ENCODE measurements at places on chromosomes 5 and 9.
A peak's percentile ranks its signal among the peaks of the same experiment; 100 is the strongest.

GRCh38 chr5:56350597-56351170, 117.6 kb upstream of the ANKRD55 start:
- no peak for DNase-seq

DNA sequence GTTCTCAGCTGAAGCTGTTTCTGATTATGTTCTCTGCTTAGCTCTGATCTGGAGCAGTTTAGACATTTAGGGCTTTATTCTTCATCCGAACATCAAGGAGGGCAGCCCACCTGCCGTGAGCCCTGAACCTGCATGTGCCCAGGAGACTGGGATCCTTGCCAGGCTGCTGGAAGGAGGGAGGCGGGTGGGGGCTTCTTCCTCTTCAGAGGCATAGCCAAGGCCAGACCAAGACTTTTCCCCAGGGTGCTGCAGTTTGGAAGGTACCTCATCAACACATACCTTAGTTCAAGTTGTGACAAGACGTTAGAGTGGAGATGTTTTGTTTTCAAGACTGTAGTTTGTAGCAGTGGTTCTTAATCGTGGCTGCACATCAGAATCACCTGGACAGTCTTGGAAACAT, 64.9 kb downstream of the RALGPS1 start:
- DNase-seq = no peak

- DNase-seq = no peak
Measured at GRCh38 chr9:116497095-116497890, 189.8 kb upstream of the TRIM32 start.

DNA sequence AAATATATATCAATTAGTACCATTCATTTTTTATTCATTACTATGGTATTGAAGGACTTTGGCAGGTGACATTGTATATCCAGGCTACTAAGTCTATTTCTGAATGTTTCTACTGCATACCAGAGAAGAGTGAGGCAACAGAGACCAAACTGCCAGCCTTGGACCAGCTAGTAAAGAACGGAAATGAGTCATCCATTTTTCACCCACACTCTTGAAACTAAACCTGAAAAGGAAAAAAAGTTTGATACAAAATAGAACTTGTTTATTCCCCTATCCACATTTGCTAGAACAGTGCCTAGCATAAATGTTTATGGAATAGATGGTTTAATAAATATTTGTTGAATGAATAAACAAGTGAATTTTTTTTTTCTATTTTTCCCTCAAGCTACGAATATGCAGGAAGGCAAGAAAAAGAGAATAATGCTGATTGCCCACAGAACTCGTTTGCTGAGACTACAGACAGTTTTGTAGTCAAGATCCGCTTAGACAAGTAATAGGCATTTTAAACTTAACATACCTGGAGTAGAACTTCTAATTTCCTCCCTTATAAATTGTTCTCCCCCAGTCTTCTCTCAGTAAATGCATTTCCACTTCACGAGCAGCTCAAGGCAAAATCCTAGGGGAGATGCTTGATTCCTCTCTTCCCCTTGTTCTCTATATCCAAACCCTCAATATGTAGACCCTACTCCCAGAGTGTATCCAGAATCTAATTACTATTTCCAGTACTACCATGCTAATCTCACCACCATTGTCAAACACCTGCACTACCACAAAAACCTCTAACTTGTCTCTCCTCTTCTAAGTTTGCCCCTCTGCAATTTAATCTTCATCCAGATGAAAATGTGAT, 146.2 kb upstream of the RASA1 start:
- DNase-seq = peak; percentile 7

DNA sequence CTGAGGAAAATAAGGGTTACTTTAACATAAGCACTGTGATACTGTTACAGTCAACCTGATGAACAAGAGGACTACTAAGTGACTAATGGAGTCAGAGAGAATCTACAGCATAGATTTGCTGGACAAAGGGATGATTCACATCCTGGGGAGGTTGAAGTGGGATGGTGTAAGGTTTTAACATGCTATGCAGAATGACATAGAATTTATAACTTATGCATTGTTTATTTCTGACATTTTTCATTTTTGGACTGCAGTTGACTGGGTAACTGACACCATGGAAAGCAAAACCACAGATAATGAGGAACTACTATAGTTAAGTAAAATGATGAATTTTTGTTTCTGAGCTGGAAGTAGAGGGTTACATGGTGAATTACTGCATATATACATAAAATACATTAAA, 389.2 kb downstream of the MAT2B start:
- DNase-seq = no peak

GRCh38 chr9:33450621-33451146, 3.3 kb upstream of the AQP3 start:
- no peak for DNase-seq

DNA sequence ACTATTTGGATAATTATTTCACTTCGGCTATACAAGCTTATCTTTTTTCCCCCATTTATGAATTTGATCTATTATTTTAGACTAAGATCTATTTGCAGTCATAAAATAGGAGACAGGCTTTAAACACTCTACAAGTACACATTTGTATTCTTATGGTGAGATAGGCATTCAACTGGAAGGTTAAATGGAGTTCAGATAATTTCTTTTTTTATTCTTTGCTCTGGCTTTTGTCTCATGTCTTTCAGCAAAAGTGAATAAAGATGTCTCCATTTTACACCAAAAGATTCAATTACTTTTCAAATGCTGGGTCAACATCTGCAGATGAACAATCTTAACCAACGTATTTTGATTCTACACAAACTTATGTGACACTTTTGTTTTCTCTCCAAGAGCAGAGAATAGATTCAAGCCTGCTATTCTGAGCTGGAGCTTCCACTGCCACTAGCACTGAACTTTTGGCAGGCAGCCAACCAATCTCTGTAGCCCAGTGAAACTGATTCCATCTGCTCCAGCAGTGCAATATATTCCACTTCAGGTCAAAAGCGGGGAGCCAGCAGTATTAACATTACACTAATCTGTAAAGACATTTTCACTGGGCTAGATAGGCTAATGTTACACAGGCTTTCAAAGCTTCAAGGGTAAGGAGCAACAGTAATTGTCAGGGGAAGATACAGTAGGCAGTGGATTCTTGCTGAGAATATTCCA, 452.0 kb upstream of the ZNF608 start:
- no peak for DNase-seq

- no peak for DNase-seq
Measured at GRCh38 chr9:16238623-16239138, 631.8 kb downstream of the BNC2 start.

GRCh38 chr9:134371731-134372130, 45.5 kb downstream of the RXRA start:
- DNase-seq = no peak

- DNase-seq = no peak
Measured at GRCh38 chr5:115068239-115069086, 101.2 kb downstream of the TRIM36 start.

DNA sequence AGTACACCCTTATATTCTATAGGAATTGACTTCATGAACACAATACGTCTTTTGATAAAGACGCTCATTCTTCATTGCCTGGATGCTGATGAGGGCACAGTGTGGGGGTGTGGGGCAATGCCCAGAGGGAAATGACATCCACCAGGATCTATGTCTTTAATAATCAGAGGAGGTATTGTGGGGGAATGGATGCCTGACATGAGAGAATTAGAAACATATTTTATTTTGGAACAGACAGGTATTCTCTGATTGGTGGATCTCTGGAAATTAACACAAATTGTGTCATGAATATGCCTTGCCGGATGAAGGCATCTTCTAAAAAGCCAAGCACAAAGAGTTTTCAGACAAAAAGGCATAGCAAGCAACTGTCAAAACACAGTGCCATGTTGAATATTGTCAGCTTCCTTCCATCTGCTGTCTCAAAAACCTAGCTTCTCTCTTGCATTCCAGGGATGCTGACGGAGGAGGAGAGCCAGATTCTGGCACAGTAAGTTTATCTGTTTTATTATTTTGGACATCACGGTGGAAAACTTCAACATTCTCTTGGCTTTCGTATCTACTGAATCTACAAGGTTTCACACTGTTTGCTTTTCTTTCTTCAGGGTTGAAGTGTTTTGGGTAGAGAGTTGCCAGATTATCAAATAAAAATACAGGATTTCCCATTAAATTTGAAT, 3.9 kb upstream of the C5orf58 start:
- DNase-seq = no peak

GRCh38 chr5:169350016-169350415, 49.1 kb upstream of the SLIT3 start:
- DNase-seq = no peak

DNA sequence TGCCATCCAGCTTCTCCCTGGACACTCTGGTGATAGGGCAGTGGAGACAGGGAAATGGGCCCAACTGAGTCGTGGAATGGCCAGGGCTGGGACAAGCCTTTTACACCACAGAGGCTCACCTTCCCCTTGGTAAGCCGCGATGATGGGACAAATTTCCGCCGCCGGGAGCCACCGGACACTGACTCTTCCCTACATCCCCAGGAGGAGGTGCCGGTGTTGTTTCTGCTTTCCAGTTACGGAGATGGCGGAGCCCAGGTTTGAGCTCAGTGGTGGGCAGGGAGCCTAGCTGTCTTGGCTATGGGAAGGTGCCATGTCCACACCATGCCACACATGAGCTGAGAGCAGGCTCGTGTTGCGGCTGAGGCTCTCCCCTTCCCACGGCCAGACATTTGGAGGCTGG, 19.9 kb upstream of the WNK2 start:
- DNase-seq = no peak

GRCh38 chr5:141649972-141650371, 1.2 kb downstream of the FCHSD1 start:
- DNase-seq = no peak

DNA sequence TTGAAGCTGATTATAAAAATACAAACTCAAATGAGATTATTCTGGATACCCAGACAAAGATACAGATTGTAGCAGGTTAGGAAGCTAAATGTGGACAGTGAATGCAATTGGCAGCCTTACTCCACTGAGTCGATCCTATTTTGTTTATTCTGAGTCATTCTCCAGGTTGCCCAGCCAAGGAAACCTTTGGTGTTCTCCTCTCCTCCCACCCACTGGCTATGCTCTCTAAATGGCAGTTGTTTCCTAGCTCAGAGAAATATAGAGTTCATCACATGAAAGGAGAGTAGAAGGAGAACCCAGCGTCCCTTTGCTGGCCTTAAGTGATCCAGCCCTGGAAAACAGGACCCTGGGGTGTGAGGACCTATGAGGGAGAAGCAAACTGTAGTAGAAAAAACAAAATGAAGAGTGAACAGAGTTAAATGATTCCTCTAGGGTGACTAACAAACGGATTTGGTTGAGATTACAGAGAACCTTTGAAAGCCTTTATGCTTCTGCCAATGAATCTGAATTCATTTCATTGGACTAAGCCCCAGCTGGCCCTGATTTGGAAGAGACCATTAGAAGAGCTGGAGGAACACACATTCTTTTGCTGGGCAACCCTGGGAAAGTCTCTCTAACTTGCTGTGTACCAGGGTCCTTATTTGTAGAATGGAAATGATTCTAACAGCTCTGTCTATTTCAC, 95.1 kb downstream of the BRINP1 start:
- no peak for DNase-seq

- DNase-seq = no peak
Measured at GRCh38 chr5:73174100-73174815, 1.3 kb downstream of the TMEM174 start.

DNA sequence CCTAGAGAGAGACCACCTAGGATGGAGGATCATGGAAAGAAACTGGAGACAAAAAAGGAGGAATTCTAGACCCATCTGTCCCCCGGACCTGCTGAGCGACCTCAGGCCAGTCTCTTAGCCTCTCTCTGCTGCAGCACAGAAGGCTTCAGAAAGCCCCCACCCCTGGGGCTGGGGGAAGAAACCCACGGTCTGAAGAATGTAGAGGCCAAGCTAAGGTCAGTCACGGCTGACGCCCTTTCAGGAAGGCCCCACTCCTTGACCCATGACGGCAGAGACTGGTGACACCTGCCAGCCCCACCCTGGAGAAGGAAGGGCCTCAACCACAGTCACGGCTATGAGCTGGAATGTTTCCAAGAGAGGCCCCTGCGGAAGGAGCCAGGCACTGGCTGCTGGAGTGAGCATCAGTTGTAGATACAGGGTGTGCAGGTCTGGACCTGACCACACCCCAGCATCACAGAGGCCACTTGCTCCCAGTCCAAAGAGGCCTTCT, 120.5 kb upstream of the BOD1 start:
- no peak for DNase-seq

GRCh38 chr5:180649297-180650039, at the start of gene FLT4:
Gene FLT4, minus strand, starts transcription at chr5:180649600. Its CDS starts 55 bp downstream, at chr5:180649545.
- no peak for DNase-seq

DNA sequence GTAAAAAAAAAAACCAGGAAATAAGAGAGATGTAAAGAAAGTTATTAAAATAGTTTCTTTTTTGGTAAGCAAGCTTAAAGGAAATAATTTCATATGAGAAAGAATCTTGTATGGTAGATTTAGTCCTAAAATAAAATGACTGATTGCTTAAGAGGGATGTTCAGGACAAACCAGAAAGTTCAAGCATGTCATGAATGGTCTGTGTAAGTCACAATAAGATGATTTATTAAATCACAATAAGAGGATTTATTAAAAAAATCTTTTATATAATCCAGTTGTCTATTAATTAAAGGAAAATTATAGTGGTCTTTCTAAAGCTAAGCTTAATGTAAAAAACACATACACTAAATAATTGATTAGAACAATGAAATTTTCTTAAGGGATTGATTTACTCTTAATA, 91.8 kb upstream of the OR13F1 start:
- DNase-seq = no peak

GRCh38 chr5:23411200-23411599, 96.2 kb upstream of the PRDM9 start:
- no peak for DNase-seq

DNA sequence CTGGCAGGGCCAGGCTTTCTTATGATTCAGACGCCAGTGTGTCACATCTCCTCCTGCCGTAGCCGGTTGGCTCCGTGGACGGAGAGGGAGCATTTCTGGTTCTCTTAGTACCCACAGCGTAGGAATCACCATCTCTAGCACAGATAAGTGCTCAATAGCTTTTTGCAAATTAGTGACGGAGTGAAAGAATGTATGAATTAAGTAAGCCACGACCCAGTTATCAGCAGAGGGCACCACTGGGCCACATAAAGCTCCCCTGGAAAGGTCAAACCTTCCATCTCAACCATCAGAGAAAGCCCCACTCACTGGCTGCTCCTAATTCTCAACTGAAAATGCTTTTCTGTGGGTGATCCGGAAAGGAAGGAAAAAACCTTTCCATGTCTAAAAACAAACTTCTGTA, 317.0 kb upstream of the ADCY2 start:
- DNase-seq = no peak

GRCh38 chr5:8729437-8729836, 816.4 kb downstream of the SEMA5A start:
- no peak for DNase-seq

Measured in stimulated activated naive CD4-positive, alpha-beta T cell (primary cell).